ENCODE measurements at places on chromosomes 1 and 21. TPM values are rescaled to one million over a fixed set of nuclear protein-coding genes. Genes with fewer than 3 reads are reported as not detected.

GRCh38 chr1:223836586-223836985, 9.2 kb downstream of the TP53BP2 start:
- no peak for DNase-seq

The LCE2B gene
- not detected for total RNA-seq

DNA sequence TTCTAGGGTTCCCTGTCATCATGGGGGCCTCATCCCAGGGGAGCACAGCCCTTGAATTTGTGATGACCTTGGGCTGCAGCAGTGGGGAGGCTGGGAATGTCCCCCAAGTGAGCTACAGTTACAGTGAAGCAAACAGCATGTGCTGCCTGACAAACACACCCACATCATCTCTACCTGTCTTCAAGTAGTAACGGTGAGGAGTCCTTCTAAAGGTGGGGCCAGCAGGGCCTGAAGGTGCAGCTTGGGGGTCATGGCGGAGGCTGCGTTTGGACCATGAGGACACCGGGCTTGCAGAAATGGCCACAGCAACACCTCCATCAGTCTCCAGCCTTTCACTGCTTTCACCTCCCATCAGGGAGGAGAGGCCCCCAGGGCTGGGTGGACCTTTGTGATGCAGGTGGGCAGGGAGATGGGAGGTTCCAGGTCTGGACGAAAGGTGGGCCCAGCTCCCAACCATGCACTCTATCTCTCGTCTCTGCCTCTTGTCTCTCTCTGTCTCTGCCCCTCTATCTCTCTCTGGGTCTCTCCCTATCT, 55.7 kb downstream of the WNT9A start:
- DNase-seq = no peak

DNA sequence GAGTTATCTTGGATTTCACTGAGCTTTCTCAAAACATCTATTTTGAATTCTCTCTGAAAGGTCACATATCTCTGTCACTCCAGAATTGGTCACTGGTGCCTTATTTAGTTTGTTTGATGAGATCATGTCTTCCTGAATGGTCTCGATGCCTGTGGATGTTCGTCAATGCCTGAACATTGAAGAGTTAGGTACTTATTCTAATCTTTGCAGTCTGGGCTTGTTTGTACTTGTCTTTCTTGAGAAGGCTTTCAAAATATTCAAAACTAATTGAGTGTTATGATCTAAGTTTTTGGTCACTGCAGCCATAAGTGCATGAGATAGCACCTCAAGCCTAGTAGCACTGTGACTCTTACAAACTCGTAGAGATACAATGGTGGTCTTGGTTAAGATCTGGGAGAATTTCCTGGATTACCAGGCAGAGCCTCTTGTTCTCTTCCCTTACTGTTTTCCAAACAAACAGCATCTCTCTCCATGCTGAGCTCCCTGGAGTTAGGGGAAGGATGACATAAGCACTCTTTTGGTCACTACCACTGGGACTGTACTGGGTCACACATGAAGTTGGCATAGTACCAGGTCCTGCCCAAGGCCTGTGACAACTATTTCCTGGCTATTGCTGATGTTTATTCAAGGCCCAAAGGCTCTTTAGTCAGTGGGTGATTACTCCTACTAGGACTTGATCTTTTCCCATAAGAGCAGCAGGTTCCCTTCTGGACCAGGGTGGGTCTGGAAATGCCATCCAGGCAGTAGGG, 25.6 kb downstream of the SLC22A15 start:
- no peak for DNase-seq

DNA sequence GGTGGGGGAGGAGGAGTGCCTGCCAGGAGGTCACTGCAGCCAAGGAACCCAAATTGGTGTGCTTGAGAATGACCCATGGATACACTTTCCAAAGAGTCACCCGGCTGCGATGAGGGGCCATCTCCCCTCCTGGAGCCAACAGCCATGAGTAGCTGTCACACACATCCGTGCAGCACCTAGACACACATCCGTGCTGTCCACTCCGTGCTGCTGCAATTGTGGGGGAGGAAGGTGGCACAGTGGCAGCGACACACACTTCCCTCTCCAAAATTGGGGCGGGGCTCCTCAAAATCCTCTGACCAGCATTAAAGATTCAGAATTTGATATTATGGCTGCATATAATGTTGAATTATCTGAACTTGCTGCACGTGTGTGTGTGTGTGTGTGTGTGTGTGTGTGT, 15.8 kb downstream of the TP73 start:
- DNase-seq = no peak

- no peak for DNase-seq
Observed at GRCh38 chr1:33727310-33727709, 136.6 kb upstream of the HMGB4 start.

GRCh38 chr1:175890958-175891357, 147.6 kb upstream of the TNR start:
- no peak for DNase-seq

The FCMR gene
- total RNA-seq = 4.1 TPM

DNA sequence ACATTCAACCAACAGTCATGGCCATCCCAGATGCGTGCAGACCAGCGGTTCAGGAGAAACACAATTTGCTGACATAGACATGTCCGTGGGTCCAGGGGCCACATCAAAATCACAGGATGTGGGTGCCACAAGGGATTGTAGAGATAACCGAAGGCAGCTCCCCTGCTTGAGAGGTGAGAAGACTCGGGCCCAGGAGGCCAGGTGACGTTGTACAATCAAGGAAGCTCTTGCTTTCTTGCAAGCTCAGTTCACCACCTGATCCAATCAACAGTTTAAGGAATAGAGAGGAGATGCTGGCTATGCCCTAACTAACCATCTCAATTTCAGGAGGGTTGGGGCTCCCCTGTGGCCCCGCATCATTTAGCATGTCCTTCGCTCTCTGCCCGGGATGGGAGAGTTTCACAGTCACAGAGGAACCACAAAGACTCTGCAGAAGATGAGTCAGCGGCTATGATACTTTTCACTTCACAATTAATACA, 19.5 kb downstream of the UBASH3A start:
- DNase-seq = no peak

The SPRR2B gene
- total RNA-seq = not detected

DNA sequence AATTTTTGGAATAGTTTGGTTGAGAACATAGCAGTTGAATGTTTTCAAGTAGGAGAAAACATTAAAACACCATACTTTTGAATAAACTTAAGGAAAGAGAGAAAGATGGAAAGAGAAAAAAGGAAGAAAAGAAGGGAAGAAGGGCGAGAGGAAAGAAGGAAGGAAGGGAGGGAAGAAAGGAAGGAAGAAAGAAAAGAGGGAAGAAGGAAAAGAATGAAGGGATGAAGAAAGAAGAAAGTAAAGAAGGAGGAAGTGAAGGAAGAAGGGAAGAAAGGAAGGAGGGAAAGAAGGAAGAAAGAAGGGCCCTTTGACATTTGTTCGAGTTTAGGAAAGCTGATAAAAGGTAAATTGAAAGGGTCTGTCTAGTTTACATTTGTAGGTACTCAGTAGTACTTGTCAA, 482.7 kb downstream of the SIPA1L2 start:
- DNase-seq = no peak

DNA sequence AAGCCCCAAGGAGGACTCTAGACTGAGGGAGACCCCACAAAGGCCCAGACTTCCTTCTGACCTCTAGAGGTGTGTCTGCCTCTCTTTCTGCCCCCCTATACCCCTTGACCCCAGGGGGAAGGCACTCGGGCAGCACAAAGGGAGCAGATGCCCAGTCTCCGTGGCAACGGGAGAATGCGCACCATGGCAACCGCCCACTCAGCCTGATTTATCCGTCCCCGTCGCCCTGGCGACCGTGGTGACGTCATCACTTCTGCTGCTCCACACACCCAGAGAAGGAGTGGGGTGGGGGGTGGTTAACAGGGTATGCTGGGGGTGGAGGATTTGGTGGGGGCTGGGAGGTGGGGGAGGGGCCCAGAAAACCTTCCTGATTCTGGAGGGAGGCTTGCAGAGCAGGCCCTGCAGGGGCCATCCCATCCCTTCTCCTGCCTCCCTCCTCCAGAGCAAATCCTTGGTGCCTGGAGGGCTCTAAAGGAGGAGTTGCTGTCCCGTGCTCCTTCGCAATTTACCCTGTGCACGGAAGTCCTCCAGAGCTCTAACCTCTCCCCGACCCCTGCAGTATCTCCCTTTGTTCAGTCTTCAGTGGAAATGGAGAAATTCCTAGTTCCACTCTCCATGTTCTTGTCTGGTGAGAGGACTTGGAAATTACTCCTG, 6.3 kb downstream of the CELF3 start:
- no peak for DNase-seq

- peak; percentile 77 for DNase-seq
Observed at GRCh38 chr1:204151552-204152309, at the start of gene ETNK2. ETNK2 (minus strand) TSS chr1:204152044; CDS start chr1:204151852, 192 bp downstream.

DNA sequence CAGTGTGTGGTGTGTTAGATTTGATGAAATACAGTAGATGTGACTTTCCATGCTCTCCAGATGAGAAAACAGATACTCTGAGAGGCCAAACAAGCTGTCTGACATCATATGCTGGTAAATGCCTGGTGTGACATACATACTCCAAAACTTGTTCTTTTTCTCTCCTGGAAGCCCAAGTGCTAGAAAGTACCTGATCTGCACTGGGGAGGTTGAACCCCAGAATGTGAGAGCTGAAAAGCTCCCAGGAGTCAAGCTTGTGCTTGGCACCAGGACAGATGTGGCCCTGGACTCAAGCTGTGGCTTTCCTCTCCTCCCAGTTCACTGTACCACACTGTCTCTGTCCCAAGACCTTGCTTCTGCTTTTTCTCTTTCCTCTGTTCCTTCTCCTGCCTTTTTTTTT, 389.0 kb upstream of the USP24 start:
- no peak for DNase-seq

DNA sequence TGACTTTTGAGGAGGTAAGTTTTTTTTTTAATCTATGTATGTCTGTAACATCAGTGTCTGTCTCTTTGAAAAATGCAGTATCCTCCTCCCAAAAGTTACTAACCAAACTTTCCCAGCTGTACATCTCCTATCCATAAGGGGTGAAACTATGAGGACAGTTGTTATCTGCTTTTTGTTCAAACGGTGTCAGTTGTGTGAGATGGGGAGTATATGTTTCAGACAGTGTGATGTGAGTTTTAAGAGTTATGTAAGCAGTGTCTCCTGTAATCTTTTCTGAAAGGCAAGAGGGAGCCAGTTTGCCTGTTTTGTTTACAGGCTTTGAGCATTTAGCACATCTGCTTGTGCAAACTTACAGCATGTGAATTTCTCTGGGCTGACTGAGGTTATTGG, 34.8 kb upstream of the CACYBP start:
- DNase-seq = no peak

The CAPZA1 gene
- 259 TPM for total RNA-seq

DNA sequence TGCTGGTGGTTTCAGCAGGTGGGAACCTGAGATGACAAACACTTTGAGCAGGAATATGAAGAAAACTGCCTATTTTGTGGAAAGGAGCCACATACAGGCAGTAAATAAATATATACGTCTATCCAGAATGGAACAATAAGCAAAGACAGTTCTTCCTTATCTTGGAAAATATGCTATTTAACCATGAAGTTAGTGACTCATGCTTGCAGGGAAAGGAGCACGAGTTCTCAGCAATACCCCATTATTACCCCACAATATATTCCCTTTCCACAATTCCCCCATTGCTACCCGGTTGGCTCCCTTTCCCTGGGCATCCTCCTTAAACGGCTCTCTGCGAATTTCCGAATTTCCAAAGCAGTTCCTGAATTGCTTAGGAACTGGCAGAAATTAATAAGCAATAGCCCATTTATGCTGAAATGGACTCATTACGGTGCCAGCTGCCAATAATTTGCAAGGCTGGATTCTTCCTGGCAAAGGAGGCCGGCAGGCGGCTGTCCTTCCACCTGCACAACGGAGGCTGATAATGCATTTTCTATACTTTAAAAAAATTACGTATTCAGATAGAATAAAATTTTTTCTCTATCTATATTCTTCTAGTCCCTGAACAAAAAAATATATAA, 65.4 kb downstream of the TIAM1 start:
- no peak for DNase-seq

The ZNF683 gene
- total RNA-seq = not detected

- no peak for DNase-seq
Observed at GRCh38 chr1:219401724-219402625, 210.9 kb downstream of the ZC3H11B start.

- no peak for DNase-seq
Observed at GRCh38 chr1:193480755-193481154, 294.3 kb upstream of the B3GALT2 start.

- DNase-seq = no peak
Observed at GRCh38 chr21:44643741-44644310, 2.4 kb upstream of the KRTAP10-11 start.

DNA sequence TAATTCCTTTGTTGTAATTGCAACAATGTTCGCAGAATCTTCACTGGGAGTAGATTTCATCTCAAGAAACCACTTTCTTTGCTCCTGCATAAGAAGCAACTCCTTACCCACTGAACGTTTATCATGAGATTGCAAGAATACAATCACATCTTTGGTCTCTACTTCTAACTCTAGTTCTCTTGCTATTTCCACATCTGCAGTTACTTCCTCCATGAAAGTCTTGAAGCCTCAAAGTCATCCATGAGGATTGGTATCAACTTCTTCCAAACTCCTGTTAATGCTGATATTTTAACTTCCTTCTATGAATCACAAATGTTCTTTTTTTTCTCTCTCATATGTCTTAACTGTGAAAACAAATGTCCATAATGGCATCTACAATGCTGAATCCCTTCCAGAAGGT, 118.6 kb upstream of the RAB4A start:
- no peak for DNase-seq

DNA sequence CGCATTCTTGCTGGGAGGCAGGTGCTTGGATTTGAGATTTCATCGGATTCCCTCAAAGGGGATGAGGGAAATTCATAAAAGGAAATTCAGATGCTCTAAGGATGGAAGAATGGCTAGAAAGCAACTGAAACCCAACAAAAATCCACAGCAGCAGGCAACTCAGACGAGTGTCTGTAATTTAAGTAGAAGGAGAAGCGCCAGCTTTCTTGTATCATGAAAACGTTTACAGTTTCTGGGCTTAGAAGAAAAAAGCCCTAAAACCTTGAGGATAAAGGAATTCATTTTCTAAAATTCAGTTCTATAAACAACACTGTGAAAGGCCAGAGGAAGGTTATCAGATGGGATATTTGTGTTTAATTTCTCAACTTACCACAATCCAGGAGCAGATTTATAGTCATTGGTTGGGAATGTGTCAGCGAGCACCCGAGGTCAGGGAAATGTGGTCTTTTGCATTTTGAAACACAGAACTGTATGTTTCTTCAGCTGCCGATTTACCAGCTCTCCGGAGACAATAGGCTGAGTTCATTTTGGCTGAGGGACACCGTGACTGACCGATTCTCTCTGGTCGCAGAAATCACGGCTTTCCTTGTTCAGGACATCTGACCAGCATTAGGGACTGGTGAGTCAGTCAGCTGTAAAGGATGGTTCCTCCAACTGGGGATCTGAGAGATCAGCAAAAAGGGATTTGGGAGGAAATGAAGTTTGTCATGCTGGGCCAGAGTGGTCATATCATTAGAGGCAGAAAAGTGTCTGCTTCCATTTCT, 111.6 kb upstream of the ERRFI1 start:
- no peak for DNase-seq

DNA sequence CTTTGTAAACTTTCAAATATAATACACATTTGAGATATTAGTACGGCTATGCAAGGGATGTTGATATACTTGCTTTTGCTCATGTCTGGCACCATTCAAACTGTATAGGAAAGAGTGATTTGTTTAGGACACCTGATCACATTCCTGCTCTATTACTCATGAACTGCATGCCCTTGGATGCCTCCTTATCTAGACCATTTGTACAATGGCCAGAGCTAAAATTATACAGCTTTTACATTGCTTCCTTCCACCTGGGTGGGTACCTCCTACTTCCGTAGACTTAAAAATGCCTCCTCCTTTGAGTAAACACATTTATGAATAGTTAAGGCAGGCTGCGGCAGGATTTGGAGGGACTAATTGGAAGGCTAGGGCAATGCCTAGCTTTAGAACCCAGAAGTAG, 85.4 kb upstream of the PBX1 start:
- DNase-seq = no peak
